Islet precursor cell (in vitro differentiated cells): ENCODE measurements at places on chromosomes 11 and 22.

DNA sequence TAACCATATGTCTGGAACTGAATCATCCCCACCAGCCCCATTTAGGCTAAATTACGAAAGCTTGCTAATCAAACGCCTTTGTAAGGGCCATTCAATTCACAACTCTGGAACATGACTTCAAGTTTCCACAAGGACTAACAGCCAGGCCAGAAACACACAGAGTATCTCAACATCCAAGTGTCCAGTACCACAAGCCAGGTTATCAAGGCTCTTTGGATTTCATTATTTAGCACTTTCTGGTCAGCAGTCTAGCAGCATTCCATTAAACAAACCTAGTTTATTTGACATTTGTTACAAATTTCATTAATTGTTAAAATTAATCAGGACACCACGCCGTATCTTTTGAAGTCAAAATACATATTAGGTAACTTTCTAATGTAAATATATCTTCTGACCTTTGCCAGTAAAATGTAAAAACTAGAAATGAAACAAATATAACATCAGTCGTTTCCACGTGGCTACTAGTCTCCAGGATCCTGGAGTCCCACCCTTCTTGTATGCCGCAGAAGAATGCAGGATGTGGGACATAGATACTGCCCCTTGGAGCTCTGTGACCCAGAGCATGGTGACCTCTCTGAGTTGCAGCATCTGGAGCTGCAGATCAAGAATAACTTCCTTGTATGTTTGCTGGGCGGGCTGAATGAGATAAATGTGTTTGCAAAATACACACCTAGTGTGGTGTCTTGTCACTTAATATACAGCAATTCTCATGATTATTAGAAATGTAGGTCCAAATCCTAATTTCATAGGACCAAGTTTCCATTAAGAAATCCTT is 64.7 kb downstream of the MPPED2 start:
- DNase-seq, result no peak

GRCh38 chr11:44727373-44728287 is 868 bp downstream of the TSPAN18 start:
- DNase-seq, result peak; percentile 91

DNA sequence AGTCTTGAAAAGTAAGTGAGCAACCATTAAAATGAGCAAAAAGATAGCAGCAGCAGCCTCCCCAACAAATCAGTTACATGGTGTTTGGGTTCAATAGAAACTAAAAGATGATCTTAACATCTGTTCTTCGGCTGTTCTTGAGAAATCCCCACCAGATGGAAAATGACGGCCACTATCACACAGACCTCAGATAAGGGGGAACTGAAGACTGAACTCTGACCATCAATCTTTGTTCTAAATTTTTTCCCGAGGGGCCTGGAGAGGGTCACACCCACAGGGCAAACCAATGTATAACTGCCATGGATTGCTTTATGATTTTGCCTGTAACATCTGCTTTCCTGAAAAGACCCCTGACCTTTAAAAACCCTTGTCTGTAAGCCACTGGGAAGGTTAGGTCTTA is 624.8 kb upstream of the KIRREL3 start:
- DNase-seq, result no peak

DNA sequence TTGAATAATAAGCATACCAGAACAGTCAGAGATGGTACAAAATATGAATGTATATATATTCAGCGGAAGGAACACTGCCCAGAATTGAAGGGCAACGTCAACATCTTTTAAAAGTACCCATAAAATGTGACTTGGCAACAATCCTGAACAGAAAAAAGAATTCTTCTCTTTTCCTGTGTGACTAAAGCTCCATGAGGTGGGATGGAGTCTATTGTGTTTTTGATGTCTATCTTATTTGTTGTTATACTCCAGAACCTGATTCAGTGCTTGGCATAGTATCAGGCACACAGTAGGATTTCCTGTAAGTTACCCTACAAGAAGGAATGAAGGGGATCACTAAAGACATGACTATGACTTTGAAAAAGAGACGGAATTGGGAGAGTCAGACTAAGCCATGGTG is 10.3 kb downstream of the LDLRAD3 start:
- DNase-seq, result no peak

GRCh38 chr11:67303132-67303834 is at the start of gene SSH3:
SSH3 (plus strand) TSS chr11:67303530; CDS start chr11:67303626, 96 bp downstream.
- peak; percentile 87 for DNase-seq

DNA sequence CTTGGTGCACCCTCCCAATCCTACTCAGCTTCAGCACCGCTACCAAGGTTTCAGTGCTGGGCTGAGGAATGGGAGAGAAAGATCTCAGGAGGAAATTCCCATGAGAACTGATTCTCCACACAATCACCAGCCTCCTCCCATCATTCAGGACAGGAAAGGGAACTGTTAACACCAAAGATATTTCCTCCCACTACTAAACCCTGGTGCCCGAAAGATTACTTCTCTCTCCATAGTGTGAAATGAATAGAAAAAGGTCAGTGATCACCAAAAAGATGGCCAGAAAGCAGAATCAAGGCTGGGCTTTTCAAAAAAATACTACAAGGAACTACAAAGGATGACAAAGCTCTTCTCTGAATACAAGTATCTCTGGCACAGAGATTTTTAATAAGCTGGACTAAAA is 26.1 kb downstream of the TCIRG1 start:
- no peak for DNase-seq

DNA sequence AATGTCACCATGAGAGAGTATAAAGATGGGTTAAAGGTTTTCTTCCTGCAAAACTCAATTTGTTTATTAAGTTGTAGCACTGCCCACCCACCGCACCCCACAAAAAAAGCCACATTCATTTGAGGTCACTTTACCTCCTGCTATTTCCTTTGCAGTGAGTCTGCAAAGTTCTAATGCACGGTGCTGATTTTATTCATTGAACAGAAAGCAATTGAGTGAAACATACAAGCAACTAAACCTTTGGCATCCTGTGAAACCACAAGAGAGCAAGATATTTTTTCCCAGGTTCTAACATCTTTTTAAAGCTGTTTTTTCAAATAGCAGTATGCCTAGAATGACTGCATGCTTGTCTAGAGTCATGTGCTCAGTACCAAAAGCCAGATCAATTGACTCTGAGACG is 39.0 kb downstream of the RRAS2 start:
- no peak for DNase-seq

- peak; percentile 72 for DNase-seq
Observed at GRCh38 chr11:61297746-61298145, 2.6 kb upstream of the VWCE start.

GRCh38 chr22:47294222-47294532 is 531.7 kb downstream of the TBC1D22A start:
- DNase-seq, result no peak

- DNase-seq, result no peak
Observed at GRCh38 chr11:125399945-125400344, 96.1 kb downstream of the FEZ1 start.

GRCh38 chr11:88354912-88355311 is 17.4 kb upstream of the CTSC start:
- no peak for DNase-seq

GRCh38 chr11:108670451-108670850 is 5.6 kb downstream of the DDX10 start:
- DNase-seq, result no peak
